HT1080 (cell line): ENCODE measurements at places on chromosomes 3 and 15. TPM values are rescaled to one million over a fixed set of nuclear protein-coding genes. Genes with fewer than 3 reads are reported as not detected.

Gene PARP6
- 21.9 and 27.4 TPM in 2 replicates for total RNA-seq

Gene ZNF860
- 0.08 and 0.10 TPM in 2 replicates for total RNA-seq

Gene GOLGA8T
- 0.06 and 0.17 TPM in 2 replicates for total RNA-seq

Gene CEP152
- 6.3 and 14.5 TPM in 2 replicates for total RNA-seq

Gene PROS1
- total RNA-seq: 4.8 and 5.7 TPM in 2 replicates

Gene MUC13
- total RNA-seq: 0.16 and 0.33 TPM in 2 replicates

Gene PTH1R
- 2.6 and 3.1 TPM in 2 replicates for total RNA-seq

Gene SLC51B
- total RNA-seq: not detected in 2 replicates

Gene HAPLN3
- total RNA-seq: 9.7 and 10.0 TPM in 2 replicates

Gene MYZAP
- 1.8 and 2.1 TPM in 2 replicates for total RNA-seq

Gene CCK
- total RNA-seq: 1.1 TPM in 1 of 2 replicates, not detected in the other

Gene TMA7
- 368 and 782 TPM in 2 replicates for total RNA-seq

Gene NAA50
- total RNA-seq: 351 and 605 TPM in 2 replicates

Gene MYRIP
- 0.10 and 0.48 TPM in 2 replicates for total RNA-seq

Gene NAA80
- total RNA-seq: 13.1 and 23.5 TPM in 2 replicates

Gene BTD
- total RNA-seq: 10.5 and 12.1 TPM in 2 replicates

Gene GOLGA8K
- total RNA-seq: 0.14 and 0.47 TPM in 2 replicates

Gene ADGRG7
- total RNA-seq: not detected in 2 replicates

Gene HHLA2
- total RNA-seq: not detected in 2 replicates

Gene PRRT3
- total RNA-seq: 1.0 and 1.3 TPM in 2 replicates

Gene ZSCAN2
- 6.8 and 12.7 TPM in 2 replicates for total RNA-seq

Gene AADACL2
- total RNA-seq: not detected in 2 replicates

Gene VGLL3
- 0.87 and 0.88 TPM in 2 replicates for total RNA-seq

Gene CD200R1
- total RNA-seq: not detected in 2 replicates

Gene TGM5
- 0.20 and 0.98 TPM in 2 replicates for total RNA-seq

Gene IGF2BP2
- 138 and 157 TPM in 2 replicates for total RNA-seq

Gene DAPK2
- 0.43 TPM in 1 of 2 replicates, not detected in the other for total RNA-seq

Gene HMG20A
- total RNA-seq: 27.7 and 34.1 TPM in 2 replicates

Gene PPM1L
- 2.7 and 4.3 TPM in 2 replicates for total RNA-seq

Gene SNTN
- total RNA-seq: not detected in 2 replicates

Gene RPP25
- total RNA-seq: 0.20 and 0.58 TPM in 2 replicates

Gene PSTPIP1
- total RNA-seq: 0.53 TPM in 1 of 2 replicates, not detected in the other

Gene FGF7
- 0.02 TPM in 1 of 2 replicates, not detected in the other for total RNA-seq

Gene APOD
- total RNA-seq: not detected in 2 replicates

Gene PLA2G4E
- total RNA-seq: 0.07 TPM in 1 of 2 replicates, not detected in the other

Gene ISLR
- total RNA-seq: 0.05 TPM in 1 of 2 replicates, not detected in the other

Gene RTP1
- total RNA-seq: not detected in 2 replicates

Gene KBTBD13
- not detected in 2 replicates for total RNA-seq

Gene GUCA1C
- not detected in 2 replicates for total RNA-seq

Gene B3GALNT1
- 6.2 and 9.1 TPM in 2 replicates for total RNA-seq

Gene EEF1AKMT4
- total RNA-seq: 18.5 TPM in 2 replicates

Gene UROC1
- 0.03 TPM in 1 of 2 replicates, not detected in the other for total RNA-seq

Gene CCDC39
- total RNA-seq: 0.03 and 0.05 TPM in 2 replicates

Gene OCA2
- not detected in 2 replicates for total RNA-seq

Gene SLC51A
- not detected in 2 replicates for total RNA-seq

Gene MYLK
- total RNA-seq: 185 and 197 TPM in 2 replicates

Gene ITIH3
- 0.03 and 0.45 TPM in 2 replicates for total RNA-seq

Gene LEKR1
- total RNA-seq: 0.20 TPM in 1 of 2 replicates, not detected in the other

Gene DUOX1
- not detected in 2 replicates for total RNA-seq

Gene CCDC13
- not detected in 2 replicates for total RNA-seq

Gene HCN4
- not detected in 2 replicates for total RNA-seq

Gene COL6A6
- not detected in 2 replicates for total RNA-seq

Gene ALDH1A3
- total RNA-seq: 0.39 and 2.2 TPM in 2 replicates

Gene EXD1
- not detected in 2 replicates for total RNA-seq

Gene ST8SIA2
- total RNA-seq: 1.4 and 1.8 TPM in 2 replicates

Gene MAP1A
- total RNA-seq: 1.4 and 1.7 TPM in 2 replicates

Gene IL17RE
- 0.66 TPM in 1 of 2 replicates, not detected in the other for total RNA-seq

Gene UBL7
- 160 and 187 TPM in 2 replicates for total RNA-seq

Gene ATG3
- 147 and 159 TPM in 2 replicates for total RNA-seq
